ENCODE measurements at places on chromosomes 5 and 9. TPM values are rescaled to one million over a fixed set of nuclear protein-coding genes. Genes with fewer than 3 reads are reported as not detected.

The CYSRT1 gene
- polyA plus RNA-seq: 0.93 TPM

The ANKRD20A1 gene
- not detected for polyA plus RNA-seq

The GABRA1 gene
- not detected for polyA plus RNA-seq

The NMUR2 gene
- not detected for polyA plus RNA-seq

The RAD23B gene
- polyA plus RNA-seq: 148 TPM

The FGF1 gene
- 8.5 TPM for polyA plus RNA-seq

The TLN1 gene
- polyA plus RNA-seq: 228 TPM

The KIF3A gene
- polyA plus RNA-seq: 3.4 TPM

The GPR107 gene
- 21.6 TPM for polyA plus RNA-seq

DNA sequence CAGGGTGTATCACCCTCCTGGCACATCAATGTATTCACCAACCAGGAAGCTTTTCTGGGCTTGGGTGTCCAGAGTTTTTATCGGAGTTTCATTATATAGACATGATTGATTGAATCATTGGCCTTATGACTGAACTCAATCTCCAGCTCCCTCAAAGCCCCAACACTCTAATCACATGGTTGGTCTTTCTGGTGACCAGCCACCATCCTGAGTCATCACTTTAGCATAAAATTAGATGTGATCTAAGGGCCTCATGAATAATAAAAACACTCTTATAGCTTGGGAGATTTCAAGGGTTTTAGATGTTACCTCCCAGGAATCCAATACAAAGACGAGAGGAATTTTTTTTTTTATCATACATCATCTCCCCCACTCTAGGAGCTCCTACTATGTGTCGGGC lies 7.7 kb upstream of the PBX3 start:
- H3K36me3 ChIP-seq: no peaks in the 10 kb centered on the region
- no peak for DNase-seq
- H3K4me1 ChIP-seq: no peaks in the 10 kb centered on the region
- no peak overlapping the region for H3K27ac ChIP-seq

DNA sequence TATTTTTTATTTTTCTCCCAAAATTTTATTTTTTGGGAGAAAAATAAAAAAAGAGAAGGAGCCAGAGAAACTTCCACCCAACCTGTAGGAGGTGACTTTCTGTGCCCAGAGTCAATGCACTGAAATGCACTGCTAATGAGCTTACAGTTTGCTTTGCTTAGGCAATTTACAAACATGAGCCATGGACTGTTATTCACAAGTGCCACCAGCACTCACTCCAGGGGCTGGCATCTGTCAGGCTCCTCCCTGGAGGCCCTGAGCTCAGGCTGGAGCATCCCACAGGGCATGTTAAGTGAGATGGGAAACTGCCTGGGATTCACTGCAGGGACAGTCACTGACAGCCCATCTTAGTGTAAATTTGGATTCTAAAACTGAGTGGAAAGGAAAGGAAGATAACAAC lies 74.9 kb downstream of the FANCC start:
- H3K4me1 ChIP-seq: no peaks in the 10 kb centered on the region
- no peaks in the 10 kb centered on the region for H3K27me3 ChIP-seq
- DNase-seq: no peak

DNA sequence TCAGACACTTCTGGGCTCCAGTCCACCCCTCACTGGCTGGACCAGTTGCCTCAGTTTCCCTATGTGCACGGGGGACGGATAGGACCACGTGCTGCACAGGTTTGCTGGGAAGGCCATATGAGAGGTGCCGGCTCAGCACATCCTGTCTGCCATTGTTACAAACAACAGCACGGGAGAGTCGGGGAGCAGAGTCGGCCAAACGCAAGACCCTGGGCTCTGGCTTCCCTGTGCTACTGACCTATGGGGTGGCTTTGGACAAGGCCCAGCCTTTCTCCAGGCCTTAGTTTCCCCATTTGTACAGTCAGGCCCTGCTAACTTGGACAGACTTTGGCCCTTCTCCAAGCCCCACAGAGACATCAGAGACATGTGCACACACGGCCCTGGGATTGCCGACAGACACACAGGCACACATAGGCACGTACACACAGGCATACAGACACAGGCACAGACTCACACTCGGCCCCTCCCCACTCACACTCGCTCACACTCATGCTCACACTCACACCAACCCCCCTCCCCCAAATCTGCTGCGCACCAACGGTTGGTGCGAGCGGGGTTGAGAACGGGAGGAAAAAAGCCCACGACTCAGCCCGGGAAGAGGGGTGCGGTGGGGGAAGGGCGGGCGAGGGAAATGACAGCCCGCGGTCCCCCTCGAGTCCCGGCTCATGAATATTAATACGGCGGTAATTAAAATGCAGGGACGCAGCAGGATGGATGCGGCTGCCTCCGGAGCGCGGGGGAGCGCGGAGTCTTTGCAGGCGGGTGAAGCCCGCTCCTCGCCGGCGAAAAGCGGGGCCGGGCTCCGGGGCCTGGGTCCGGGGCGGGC lies 133.0 kb downstream of the C9orf50 start:
- H3K27ac ChIP-seq: peak overlapping the region; percentile 99
- H3K36me3 ChIP-seq: no peaks in the 10 kb centered on the region
- peak overlapping the region; percentile 23 for H3K4me3 ChIP-seq
- DNase-seq: peak; percentile 65

DNA sequence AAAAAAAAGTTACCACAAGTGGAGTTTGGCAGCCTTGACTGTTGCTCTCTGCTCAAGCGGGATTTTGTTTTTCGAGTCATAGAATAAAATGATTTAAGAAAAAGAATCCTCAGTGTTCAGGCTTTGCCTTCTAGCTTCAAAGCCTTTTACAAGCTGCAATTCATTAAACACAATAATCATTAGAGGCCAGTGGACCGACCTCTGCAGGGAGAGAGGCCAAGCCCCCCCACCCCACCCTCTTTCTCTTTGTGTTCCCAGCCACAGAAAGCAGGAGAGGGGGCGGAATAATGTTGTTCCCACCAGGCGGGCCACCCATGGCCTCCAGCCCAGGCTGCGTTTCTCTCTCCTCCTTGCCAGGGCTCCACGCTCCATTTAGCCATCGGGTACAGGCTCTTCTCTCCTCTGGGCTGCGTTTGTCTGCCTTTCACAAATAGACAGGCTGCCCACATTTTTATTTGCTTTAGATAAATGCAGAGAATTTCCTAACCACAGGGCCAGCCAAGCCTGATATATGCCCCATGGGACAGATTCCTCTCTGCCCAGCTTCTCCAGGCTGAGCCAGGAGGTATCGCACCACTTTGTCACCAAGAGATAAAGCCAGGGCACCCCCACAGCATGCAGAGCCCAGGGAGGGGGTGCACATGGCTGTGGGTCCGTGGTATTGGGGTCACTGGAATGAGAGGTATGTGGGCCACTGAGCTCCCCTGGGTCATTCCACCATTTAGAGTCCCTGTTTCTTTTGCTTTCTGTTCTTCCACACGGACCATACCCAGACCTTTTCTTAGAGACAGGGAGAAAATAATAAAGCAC lies 318.8 kb downstream of the PIK3R1 start:
- H3K27me3 ChIP-seq: no peaks in the 10 kb centered on the region
- H3K4me3 ChIP-seq: no peak overlapping the region
- H3K27ac ChIP-seq: no peak overlapping the region
- peaks cover 8% of the 10 kb centered on the region for H3K4me1 ChIP-seq
- DNase-seq: no peak
- H3K36me3 ChIP-seq: no peaks in the 10 kb centered on the region

DNA sequence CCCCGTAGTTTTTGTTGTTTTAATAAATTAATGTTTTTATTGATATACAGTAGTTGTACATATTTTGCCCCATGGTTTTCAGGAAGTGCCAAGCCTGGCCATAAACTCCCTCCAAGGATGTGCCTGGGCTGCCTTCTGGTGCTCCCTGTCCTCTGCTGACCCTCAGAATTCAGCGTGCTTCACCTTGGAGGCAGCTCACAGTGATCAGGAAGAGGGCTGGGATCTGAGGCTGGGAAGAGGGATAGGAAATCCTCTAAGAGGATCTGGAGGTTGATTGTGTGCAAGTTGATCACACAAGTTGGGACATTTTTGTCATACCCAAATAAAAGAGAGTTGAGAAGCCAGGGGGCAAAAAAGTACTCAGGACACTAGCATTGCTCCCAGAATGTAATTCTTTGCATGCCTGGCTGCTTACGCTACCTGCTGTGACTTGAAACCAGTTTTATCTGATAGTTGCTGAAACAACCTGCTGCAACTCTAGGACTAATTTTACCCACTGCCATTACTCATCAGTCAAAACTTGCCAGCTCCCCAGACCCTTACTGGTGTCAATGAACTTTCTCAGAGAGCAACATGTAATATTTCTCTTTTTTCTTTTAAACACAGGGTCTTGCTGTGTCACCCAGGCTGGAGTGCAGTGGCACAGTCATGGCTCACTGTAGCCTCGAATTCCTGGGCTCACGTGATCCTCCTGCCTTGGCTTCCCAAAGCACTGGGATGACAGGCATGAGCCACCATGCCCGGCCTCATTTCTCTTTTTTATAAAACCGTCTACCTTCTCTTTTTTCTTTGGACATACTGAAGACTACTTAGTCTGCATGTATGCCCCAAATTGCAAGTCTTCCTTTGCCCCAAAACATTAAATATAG lies 29.0 kb downstream of the PDE6A start:
- no peak for DNase-seq
- H3K4me1 ChIP-seq: no peaks in the 10 kb centered on the region
- H3K4me3 ChIP-seq: no peak overlapping the region
- no peaks in the 10 kb centered on the region for H3K36me3 ChIP-seq
- H3K27me3 ChIP-seq: peaks cover 18% of the 10 kb centered on the region
- no peak overlapping the region for H3K27ac ChIP-seq

DNA sequence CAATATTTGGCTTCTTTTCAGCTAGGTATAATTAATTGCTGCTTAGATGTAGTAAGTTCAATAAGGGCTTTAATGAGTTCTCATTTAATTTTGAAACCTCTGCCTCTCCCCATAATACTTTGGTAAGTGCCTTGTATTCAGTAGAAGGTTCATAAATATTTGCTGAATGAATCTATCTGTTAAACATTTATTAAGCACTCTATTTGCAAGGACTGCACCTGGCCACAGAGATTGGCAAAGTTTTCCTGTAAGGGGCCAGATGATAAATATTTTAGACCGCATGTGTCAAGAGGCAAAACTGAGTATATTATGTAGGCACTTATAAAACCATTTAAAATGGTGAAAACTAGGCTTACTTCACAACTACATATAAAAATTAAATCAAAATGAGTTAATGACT lies 19.0 kb upstream of the GNA14 start:
- H3K27ac ChIP-seq: no peak overlapping the region
- no peak overlapping the region for H3K4me3 ChIP-seq
- peaks cover 12% of the 10 kb centered on the region for H3K27me3 ChIP-seq
- no peak for DNase-seq
- no peaks in the 10 kb centered on the region for H3K36me3 ChIP-seq
- H3K4me1 ChIP-seq: peaks cover 2% of the 10 kb centered on the region

- H3K27me3 ChIP-seq: no peaks in the 10 kb centered on the region
- H3K4me1 ChIP-seq: no peaks in the 10 kb centered on the region
- H3K27ac ChIP-seq: no peak overlapping the region
- H3K36me3 ChIP-seq: no peaks in the 10 kb centered on the region
- no peak for DNase-seq
Observed at GRCh38 chr9:7153134-7153533, 395.4 kb downstream of the KDM4C start.

DNA sequence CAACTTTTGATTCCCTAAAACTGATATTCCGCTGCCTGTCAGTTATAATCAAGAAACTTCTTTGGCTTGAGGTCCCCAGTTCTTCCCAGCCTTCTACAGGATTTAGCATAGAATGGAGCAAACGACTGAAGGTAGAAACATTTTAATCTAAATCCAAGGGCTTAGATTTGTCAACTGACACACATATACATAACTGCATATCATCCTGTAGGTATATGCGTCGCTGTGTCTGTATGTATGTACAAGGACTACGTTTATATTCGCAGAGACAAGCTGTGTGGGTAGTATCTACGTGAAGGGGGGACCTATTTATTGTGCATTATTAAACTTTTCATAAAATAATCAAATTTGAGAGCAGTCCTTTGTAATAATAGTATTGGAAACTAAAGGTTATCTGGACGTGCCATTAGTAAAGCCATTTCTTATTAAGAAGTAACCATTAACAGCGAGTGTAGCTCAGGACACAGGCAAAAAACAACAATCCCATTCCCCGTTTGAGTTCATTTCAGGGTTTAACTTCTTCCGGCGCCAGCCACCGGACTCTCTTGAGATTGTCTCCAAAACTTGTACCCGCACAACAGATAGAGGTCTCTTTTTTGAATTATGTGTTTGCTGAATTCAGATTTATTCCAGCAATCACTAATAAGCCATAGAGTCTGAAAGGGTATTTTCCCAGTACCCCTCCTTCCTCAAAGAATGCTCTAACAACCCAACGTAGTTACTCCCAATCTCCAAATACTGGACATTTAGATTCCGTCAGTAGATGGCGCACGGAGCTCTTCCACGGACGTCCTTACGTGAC lies 2.1 kb upstream of the MLLT3 start:
- H3K27ac ChIP-seq: no peak overlapping the region
- peak; percentile 79 for DNase-seq
- no peaks in the 10 kb centered on the region for H3K27me3 ChIP-seq
- peak overlapping the region; percentile 74 for H3K4me3 ChIP-seq

GRCh38 chr5:78586251-78586650 lies 62.3 kb downstream of the LHFPL2 start:
- H3K27ac ChIP-seq: peak overlapping the region; percentile 74
- no peak overlapping the region for H3K4me3 ChIP-seq
- H3K4me1 ChIP-seq: peaks cover 19% of the 10 kb centered on the region
- H3K36me3 ChIP-seq: peaks cover 3% of the 10 kb centered on the region
- DNase-seq: peak; percentile 100

DNA sequence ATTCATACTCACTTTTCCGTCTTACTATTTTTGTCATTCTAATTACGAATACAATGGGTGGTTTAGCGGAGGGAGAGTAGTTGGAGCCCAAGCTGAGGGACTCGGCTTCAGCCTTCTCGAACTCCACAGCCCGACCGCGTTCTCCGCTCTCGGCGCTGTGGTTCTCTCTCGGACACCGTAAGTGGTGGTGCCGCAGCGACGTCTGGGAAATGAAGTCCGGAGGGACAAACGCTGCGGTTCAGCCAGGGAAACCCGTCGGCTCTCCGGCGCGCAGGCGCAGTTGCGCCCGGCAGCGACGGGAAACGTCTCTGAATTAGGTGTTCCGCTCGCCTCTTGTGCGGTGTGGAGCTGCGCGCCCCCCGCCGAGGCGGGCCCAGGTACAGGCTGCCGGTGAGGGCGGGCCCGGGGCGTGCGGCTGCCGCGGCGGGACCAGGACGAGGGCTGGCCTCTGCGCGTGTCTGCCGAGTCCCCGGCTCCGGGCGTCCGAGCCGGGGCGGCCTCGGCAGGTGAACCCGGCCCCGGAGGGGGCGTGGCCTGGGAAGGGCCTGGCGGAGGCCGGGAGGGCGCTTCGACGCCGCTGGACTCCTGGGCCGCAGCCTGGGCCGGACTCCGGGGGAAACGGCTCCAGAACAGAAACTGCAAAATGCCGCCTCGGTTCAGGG lies at the start of gene ZNF879:
TSS of gene ZNF879 (plus strand) at position 277 of the 662 bp plus-strand sequence. CDS start 1,201 bp downstream, outside the sequence.
- H3K4me1 ChIP-seq: 0 out of 2 replicates have a peak, but pooled peaks cover 2% of the 10 kb centered on the region
- H3K27ac ChIP-seq: peak within 1 kb of the TSS; percentile 21
- peak; percentile 94 for DNase-seq
- H3K4me3 ChIP-seq: peak within 1 kb of the TSS; percentile 73

GRCh38 chr5:91357012-91357634 lies 26.0 kb downstream of the ARRDC3 start:
- H3K4me1 ChIP-seq: peaks cover 7% of the 10 kb centered on the region
- no peak for DNase-seq
- H3K36me3 ChIP-seq: no peaks in the 10 kb centered on the region
- H3K27ac ChIP-seq: no peak overlapping the region
- no peak overlapping the region for H3K4me3 ChIP-seq

- no peaks in the 10 kb centered on the region for H3K36me3 ChIP-seq
- H3K27ac ChIP-seq: no peak overlapping the region
- DNase-seq: no peak
- no peak overlapping the region for H3K4me3 ChIP-seq
- no peaks in the 10 kb centered on the region for H3K27me3 ChIP-seq
Observed at GRCh38 chr9:14782286-14783051, 59.9 kb upstream of the CER1 start.
